Right renal cortex interstitium (tissue), 3 donors: ENCODE measurements at places on chromosomes 16 and 17. TPM values are rescaled to one million over a fixed set of nuclear protein-coding genes. Genes with fewer than 3 reads are reported as not detected.
A peak's percentile ranks its signal among the peaks of the same experiment; 100 is the strongest.

TANGO6 gene
- 8.8 TPM for polyA plus RNA-seq

CACNG1 gene
- not detected for polyA plus RNA-seq

SCARF1 gene
- polyA plus RNA-seq, result 5.5 TPM

SSTR5 gene
- polyA plus RNA-seq, result not detected

- no peak for DNase-seq
Measured at GRCh38 chr17:56447171-56447570, 146.3 kb upstream of the NOG start.

DNA sequence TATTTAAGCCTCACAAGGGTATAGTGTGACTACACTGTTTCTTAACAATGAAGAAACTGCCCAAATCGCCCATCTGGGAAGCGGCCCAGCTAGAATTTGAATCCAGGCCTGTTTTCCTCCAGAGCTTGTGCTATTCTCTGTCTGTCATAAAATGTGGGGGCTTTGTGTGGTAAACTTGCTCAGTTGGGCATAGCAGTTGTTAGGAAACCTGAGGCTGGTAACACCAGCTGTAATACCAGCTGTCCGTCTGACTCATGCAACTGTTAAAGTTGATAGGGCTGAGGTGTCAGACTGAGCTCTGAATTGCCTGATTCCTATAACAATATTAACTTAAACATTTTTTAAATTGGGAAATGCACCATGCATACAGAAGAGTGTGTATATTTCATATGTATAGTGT, 9.3 kb downstream of the NOD2 start:
- no peak for DNase-seq

- no peak for DNase-seq
Measured at GRCh38 chr16:59173408-59173831, 439.3 kb upstream of the GOT2 start.

GRCh38 chr16:74271872-74272271, 24.7 kb upstream of the PSMD7 start:
- no peak for DNase-seq

DNA sequence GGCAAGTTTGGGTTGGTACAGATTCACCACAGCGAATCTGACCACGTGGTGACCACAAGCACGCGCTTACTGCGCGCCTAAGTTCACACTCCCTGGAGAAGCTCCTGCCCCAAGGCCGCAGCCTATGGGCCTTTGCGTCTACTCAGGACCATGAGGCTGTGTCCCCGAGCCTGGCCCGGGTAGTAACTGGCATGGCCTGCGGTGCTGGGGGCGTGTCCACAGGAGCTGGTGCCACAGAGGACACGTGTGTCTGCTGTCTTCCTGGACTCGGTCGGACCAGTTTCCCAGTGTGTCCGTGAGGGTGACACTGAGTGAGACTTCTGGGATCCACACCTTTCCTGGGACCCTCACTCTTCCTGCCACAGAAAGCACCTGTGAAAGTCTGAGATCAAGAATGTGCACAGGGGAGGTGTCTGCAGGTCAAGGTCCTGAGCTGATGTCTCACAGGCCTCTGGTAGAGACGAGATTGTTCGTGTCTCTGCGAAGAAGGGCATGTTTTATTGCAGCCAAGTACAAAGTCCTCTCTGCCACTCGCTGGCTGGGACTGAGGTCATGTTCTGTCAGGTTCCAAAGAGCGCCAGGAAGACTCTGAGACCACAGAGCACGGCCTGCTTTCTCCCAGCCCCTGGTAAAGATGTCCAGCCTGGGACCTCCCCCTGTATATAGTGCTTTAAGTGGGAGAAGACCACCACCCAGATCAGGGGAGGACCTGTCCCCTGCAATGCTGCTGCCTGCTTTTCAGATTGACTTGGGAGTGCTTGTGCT, 25.2 kb upstream of the CAPN15 start:
- DNase-seq, result no peak

DNA sequence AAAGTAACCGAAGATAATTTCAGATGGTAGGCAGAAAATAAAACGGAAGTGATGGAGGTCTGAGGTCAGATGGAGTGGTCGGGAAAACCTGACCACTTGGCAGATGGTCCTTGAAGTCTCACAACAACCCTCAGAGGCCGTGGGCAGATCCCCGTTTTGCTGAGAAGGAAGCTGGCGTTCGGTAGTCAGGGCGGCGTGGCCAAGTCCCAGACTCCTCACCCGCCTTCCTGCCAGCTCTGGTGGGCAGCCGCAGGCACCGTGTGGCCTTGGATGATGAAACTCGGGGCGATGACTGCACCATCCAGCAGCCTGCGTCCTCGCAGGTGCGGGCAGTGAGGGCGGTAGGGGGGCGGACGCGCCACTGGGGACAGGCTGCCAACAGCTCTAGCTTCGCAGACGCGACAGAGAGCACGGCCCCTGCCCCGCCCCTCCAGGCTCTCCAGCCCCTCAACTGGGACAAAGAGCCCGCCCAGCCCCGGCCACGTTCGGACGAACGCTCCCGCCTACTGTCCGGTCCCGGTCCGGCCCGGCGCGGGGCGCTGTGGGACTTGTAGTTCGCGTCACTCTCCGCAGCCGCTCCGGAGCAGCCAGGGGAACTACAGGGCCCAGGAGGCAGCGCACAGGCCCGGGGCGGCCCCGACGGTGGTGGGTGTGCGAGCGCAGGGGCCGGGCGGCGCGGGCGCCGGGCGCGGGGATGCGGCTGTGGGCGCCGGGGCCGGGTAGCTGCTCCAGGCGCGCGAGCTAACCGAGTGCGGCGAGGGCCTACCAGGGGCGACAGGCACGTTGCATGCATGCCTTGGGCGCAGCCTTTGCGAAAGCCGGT, at the start of gene GPT2:
Gene GPT2, plus strand, starts transcription at position 673 of the 823 bp plus-strand sequence. CDS start 354 bp downstream, outside the sequence.
- DNase-seq, result peak; percentile 76

DNA sequence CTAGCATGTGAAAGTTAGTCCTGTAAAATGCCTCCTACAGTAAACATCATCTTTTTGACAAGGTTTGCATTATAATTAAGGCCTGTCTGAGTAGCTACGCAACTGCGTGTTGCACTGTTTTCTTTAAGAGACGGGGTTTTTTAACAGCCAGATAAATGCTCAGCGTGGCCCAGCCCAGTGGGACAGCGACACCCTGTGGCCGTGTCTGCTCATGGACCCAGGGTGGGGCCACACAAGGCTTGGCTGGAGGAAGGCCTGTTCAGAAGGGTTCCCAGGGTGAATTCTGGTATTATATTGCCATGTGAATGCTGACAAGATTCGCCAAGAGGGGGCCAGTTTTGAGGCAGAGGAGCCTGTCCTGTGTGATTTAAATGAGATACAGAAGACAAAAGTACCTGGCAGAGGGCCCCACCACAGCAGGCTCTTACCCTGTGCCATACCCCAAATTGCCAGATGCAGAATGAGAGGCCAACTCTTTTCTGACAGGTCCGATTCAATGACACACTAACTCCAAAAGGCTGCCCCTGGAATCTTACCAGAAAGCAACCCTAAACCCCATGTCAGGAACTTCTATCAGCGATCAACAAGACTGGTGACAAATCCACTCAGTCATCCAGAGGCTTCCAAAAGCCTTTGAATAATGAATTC, 65.9 kb upstream of the IRX6 start:
- DNase-seq, result peak; percentile 48

DNA sequence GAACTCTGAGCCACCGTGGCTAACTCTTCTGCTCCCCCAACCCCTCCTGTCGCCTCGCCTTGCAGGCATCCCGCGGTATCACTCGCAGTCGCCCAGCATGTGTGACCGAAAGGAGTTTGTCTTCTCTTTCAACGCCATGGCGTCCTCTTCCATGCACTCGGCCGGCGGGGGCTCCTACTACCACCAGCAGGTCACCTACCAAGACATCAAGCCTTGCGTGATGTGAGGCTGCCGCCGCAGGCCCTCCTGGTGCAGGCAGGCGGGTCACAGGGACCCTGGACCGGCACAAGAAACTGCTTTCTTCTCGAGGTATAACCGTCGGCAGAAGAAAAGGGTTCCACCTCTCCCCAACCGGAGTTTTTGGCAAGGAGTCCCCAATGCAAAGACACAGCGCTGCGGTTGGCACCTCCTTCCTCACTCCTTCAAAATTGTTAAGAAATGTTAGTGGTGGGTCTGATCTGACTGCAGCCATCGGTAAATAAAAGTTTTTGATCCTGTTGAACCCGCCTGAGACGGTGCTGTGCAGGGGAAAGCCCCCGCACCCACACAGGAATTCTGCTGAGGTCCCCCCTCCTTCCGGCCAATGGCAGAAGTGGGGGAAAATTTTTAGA, 2.6 kb downstream of the FOXF1 start:
- no peak for DNase-seq

DNA sequence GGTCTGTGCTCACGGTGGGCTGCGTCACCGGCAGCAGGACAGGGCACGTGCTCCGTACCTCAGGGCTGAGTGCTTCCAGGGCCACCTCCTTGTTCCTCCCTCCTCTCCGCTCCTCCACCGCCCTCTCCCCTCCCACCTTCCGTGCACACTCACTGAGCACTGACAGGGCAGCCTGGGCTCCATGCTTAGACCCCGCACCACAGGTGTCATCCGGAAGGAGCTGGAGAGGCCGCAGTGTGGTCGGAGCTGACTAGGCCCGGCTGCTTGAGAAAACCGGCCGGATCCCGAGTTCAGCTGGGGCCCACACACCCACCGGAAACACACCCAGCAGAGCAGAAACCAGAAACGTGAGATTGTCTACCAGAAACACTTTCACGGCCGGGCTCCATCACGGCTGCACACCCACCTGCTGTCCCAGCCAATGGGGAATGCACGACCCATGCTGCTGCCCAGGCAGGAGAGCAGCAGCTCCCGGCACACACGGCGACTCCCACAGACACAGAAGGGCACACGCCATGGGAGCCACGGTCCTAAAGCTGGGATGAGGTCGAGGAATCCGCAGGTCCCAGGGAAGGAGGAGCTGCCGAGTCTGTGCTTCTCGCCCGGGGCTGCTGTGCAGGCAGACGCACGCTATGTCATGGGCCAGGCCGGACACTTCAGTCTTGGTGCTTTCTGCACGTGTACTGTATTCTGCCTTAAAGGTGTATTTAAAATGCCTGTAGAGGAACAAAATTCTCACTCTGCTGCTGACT, 55.0 kb upstream of the ZNF469 start:
- DNase-seq, result peak; percentile 10

DNA sequence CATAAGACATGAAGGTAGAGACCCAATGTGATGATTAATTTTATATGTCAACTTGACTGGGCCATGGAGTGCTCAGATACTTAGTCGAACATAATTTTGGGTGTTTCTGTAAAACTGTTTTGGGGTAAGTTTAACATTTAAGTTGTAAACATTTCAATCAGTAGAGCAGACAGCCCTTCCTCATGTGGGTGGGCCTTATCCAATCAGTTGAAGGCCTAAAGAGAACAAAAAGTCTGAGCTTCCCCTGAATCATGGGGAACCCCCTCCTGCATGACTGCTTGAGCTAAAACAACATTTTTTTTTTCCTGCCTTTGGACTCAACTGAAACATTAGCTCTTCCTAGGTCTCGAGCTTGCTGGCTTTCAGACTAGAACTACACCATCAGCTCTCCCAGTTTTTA, 327.3 kb upstream of the SOX9 start:
- DNase-seq, result no peak

- DNase-seq, result no peak
Measured at GRCh38 chr17:246226-246625, 64.8 kb upstream of the DOC2B start.

GRCh38 chr17:48628649-48629410, 2.7 kb upstream of the HOXB9 start:
- no peak for DNase-seq

DNA sequence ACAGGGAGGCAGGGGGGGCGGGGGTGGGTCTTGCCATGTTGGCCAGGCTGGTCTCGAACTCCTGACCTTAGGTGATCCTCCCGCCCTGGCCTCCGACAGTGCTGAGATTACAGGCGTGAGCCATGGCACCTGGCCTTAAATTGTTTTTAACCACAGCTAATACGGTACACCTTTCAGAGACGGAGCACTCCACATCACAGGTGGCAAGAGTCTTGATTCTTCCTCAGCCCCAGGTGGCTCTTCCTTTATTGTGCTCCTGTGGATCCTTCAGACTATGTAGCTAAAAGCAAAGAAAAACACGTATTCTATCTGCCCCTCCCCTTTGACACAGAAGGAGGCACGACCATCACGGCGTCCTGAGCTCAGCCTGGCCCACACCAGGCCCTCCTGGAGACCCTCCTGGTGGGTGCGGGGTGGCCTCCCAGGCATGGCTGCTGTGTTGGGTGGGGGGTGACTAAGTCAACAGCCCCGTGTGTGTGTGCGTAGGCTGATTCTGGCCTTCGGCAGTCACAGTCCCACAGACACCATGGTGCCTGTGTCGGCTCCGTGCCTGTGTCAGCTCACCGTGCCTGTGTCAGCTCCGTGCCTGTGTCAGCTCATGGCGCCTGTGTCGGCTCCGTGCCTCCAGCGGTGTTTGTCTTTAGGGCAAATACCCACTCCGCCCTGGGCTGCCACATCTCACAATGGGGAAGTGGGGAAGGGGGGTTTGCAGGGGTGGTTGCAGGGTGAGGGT, 10.8 kb upstream of the SECTM1 start:
- no peak for DNase-seq

DNA sequence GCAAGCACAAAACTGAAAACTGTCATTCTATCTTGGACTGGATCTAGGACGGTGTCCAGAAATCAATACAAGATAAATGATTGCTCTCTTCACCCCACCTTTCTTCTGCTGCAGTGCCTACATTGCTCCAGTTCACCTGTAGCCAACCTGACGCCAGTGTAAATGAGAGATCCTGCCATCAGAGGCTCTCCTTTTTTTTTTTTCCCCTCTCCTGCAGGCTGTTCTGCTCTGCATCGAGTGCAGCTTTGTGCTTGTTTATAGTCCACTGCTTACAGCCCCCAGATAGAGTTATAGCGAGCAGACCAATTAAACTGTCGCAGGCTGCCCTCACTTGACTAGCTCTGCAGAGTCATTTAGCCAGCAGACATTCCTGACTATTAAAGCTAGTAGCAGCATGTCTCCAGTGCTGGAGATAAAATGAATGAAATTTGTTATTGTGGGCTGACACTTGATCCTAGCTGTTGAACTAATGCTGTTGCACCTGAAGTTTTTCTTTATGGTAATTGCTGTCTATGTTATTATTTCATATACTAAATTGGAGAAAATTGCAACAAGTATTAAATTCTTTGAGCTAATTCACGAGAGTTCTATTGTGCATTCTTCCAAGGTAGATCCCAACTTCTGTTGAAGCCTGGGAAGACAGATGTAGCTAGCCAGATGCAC, 257.1 kb downstream of the FTO start:
- peak; percentile 53 for DNase-seq

- no peak for DNase-seq
Measured at GRCh38 chr17:69949496-69949895, 125.5 kb upstream of the KCNJ16 start.
